ENCODE measurements at places on chromosomes 1 and 21.

DNA sequence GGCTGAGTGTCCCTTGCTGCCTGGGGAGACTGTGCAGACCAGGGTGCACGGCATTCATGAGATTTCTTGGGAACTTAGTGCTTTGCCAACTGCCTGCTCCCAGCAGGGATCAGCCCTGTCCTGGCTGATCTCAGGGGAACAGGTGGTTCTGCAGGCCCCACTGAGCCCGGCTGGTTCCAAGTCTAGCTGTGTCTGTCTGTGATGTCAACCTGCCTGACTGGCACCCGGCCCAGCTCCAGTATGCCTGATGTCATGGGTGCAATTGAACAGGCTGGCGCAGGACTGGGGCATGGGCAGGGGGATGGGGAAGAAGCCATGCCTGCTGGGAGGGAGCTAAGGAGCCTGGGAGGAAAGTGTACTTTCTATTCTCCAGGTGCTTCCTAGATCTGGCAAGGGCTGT is 227.1 kb downstream of the GRIK3 start:
- DNase-seq = no peak

DNA sequence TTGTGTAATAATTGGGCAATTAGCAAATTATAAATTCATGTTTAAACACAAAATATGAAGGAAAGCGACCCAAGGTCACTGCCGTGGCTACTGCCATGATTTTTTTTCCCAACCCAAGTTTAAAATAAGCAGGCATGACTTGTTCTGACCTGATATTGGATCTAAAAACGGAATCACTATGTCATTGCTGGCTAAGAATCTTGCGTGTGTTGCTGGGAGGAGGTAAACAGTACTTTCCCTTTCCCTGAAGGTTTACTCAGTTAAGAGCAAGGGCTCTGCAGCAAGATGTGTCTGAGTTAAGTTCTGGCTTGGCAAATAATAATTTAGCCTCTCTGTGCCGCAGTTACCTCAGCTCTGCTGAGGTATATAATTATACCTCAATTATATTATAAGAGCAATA is 125.7 kb upstream of the L1TD1 start:
- DNase-seq = no peak

DNA sequence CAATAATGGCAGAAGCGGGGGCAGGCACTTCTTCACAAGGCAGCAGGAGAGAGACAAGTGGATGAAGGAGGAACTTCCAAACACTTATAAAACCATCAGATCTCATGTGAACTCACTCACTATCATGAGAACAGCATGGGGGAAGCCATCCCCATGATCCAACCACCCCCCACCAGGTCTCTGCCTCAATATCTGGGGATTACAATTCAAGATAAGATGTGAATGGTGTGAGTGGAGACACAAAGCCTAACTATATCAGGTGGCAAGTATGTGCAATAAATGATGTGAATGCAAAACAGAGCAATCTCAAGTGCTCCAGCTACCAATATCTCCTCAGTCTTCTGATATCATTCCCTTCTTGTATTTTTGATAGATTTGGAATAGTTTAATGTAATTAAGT is 12.4 kb downstream of the CFHR2 start:
- DNase-seq = no peak

- DNase-seq = no peak
Measured at GRCh38 chr1:212791261-212791675, 309 bp downstream of the NSL1 start.

- no peak for DNase-seq
Measured at GRCh38 chr21:45388011-45388521, 16.9 kb upstream of the COL18A1 start.

DNA sequence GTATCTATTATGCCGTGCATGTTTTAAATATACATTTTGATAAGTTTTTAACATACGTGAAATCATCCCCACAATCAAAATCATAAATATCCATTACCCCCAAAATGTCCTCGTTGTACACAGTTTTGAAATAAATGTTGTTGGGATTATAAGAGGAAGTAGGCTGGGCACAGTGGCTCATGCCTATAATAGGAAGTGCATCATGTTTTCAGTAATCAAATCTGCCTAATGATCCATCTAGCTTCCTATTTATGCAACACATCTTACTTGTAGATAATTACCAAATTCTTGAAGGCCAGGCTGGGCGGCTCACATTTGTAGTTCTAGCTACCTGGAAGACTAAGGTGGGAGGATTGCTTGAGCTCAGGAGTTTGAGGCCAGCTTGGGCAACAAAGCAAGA is 15.0 kb upstream of the IFNGR2 start:
- DNase-seq = no peak

- DNase-seq = no peak
Measured at GRCh38 chr1:236639686-236640085, 35.4 kb upstream of the HEATR1 start.

DNA sequence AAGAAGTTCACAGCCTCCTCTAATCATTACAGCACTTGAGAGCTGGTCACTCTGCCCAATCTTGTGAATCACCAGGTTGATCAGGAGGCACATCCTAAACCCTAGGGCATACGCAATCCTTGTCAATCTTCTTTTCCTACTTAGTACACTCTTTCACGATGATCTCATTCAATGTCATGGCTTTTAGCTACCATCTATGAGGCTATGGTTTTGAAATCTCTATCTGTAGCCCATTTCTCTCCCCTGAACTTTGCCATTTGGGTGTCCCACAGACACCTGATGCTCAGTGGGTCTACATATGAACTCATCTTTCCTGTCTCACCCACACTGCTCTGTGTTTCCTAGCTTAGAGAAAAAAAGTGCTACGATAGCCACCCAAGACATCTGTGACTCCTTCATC is 1.9 kb upstream of the MED18 start:
- no peak for DNase-seq

DNA sequence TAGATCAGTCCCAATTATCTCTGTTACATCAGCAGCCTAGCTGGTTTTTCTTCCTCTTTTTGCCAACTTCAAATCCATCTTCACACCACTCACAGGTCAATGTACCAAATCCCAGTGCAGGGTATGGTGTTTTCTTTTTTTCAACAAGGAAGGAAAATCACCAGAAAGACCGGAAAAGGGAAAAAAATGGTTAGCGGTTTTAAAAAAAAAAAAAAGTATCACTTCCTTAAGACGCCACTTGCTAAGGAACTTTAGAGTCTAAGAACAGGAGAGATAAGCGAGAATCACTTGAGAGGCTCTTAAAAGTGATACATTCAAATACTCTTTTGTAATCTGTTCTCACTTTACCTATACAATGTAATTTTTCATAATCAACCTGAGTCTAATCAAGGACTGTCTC is 3.1 kb upstream of the OR10J1 start:
- DNase-seq = no peak

GRCh38 chr1:94535095-94535494 is 6.5 kb downstream of the F3 start:
- no peak for DNase-seq

- DNase-seq = no peak
Measured at GRCh38 chr1:11813021-11813420, 7.0 kb downstream of the CLCN6 start.

GRCh38 chr1:36475910-36476604 is 6.7 kb downstream of the CSF3R start:
- no peak for DNase-seq

GRCh38 chr1:15951341-15952153 is 24.4 kb downstream of the ZBTB17 start:
- DNase-seq = peak; percentile 63
